ENCODE measurements at places on chromosomes 4 and X.
A peak's percentile ranks its signal among the peaks of the same experiment; 100 is the strongest.

DNA sequence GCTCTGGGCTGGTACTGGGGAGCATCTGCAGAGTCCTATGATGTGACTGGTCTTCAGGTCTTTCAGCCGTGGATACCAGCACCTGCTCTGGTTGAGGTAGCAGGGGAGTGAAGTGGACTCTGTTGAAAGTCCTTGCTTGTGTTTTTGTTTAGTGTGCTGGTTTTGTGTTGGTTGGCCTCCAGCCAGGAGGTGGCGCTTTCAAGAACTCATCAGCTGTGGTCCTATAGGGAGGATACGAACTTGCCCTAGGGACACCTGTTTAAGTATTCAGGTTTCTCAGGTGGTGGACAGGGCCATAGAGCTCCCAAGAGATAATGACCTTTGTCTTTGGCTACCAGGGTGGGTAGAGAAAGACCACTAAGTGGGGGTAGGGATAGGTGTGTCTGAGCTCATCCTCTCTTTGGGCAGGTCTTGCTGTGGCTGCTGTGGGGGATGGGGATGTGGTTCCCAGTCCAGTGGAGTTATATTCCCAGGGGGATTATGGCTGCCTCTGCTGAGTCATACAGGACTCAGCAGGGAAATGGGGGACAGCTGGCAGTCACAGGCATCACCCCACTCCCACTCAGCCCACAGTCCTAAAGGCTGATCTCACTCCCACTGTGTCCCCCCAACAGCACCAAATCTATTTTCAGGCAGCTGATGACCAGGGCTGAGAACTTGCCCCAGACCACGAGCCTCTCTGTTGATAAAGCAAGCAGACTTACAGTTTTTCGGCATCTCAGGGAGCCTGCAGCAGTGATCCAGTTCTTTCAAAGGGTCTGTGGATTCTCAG, 24.1 kb downstream of the MSMO1 start:
- no peak for DNase-seq

DNA sequence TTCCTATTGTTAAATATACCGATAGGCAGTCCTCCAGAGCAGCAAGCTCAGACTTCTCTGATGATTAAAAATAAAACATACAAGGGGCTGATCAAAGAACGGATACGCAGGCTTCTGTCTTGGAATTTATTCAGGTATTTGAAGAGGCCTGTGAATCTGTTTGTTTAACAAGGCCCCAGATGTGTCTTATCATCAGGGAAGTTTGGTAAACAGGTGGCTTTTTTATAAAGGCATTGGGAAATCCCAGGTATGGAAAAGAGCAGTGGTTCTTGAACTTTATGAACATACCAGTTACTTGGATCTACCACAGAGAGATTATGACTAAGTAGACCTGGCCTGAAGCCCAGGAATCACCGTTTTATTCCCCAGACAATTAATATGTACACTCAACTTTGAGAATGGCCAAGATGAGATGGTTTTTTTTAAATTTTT, 47.9 kb downstream of the SOWAHB start:
- no peak for DNase-seq

GRCh38 chrX:30241724-30242415, at the start of gene MAGEB4:
TSS of gene MAGEB4 (plus strand) at chrX:30242000. CDS start at chrX:30242136, 136 bp downstream.
- DNase-seq = no peak

DNA sequence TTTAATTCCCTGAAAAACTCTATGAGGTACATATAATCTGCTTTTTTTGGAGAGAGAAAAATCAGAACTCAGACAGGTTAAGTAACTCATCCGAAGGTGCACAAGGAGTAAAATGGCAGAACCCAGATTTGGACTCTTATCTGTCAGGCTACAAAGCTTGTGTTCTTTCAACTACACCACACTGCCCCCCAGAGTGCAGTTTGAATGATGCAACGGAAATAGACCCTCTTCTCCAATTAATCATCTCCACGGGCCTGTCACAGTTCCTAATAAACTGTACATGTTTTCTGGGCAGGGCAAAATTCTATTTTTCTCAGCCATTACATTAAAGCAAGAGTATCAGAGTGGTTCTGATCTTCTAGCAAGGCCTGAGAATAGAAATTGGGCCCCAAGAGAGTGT, 35.3 kb upstream of the DCX start:
- no peak for DNase-seq

DNA sequence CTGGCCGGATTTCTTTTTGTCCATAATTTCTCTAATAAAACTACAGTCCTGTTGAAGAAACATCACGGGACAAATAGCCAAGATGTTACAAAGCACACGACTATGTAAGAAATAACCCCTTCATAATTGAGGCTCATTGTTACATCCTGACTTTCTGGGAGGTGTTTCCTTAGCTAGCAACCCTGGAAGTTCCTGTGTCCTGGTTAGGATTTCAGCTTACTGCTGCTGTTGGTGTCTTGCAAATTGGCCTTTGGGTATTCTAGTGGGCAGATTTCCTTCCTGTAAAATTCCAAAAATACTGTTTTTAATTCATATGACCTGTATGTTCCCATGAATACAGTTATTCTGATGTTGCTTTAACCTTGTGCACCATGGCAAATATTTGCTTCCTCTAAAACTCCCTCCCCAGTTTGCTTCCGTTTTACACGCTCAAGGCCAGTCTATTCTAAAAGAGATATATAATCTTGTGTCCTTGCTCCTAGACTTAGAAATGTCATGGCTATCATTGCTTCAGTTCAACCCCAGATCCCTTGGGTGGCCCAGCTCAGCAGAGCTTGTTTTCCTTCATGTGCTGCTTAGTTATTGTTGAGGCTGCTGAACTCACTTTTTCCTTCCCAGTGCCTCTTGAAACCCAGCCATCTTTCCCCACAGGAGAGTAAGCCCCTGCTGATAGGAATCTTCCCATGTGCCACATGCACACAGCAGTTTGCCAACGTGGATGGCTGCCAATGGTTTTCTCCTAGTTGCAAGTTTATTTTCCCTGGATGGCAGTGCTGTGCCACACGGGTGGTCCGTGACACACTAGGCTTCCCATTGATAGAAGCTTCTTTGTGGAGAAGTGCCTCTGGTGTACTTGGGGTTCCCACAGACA, 75.8 kb downstream of the TSPAN7 start:
- DNase-seq = no peak

DNA sequence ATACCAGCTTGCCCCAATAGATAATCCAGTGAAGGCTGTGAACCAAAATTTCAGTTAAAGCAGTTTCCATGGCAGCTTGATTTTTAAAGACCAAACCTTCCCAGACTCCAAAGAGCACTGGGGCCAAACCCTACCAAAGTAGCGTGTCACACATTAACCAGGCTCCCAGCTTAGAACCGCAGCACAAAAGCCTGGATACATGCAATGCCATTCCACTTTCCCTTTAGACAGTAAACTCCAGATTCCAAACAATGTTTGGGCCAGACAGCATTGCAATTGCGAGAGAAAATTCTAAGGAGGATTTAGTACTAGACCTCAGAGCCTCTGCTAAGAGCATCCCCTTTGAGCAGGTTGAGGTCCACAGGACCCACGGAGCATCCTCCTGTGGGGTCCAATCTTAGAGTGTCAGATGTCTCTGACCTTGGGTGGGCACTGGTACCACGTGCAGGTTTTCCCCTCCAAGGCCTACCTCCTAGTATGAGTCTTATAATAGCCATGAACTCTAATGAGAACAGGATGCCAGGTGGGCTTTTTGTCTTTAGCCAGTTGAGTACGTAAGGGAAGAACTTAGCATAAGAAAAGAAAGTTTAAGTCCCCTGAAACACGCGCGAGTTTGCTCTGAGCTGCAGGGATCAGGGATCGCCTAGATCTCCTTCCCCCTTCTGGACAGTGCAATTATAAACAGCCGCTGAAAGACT, 38.8 kb downstream of the MGARP start:
- no peak for DNase-seq

- DNase-seq = no peak
These were observed 243.1 kb upstream of the CTSO start for GRCh38 chr4:156196722-156197121.

DNA sequence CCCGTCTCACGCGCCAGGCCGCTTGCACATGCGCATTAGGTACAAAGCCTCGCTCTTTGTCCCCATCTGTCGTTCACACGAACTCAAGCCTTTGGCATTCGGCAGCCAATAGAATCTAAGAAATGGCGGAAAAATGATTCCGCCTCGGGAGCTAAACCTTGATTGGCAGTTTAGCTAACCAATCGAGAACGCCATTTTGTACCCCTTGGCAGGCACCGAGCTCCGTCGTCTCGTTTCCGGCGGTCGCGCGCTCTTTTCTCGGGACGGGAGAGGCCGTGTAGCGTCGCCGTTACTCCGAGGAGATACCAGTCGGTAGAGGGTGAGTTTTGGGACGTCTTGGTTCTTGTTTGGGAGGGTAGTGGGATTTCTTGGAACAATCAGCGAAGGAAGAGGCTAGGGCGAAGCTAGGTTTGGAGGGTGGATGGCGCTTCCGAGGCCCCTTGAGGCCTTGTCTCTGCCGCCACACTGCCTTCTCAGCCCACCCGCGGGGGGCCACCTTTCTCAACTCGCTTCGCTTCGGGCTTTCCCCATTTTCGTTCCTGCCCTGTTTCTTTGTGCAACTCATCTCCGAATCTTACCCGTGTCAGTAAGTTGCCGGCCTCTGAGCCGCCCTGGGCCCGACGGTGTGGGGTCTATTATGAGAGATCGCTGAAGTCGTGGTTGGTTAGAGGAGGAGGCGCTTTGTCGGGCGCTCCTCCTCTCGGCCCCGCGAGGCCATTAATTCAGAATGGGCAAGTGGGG, at the start of gene NONO:
Gene NONO (plus strand): TSS at position 233 of the 741 bp plus-strand sequence. CDS start 7,003 bp downstream, outside the sequence.
- DNase-seq = peak; percentile 88

DNA sequence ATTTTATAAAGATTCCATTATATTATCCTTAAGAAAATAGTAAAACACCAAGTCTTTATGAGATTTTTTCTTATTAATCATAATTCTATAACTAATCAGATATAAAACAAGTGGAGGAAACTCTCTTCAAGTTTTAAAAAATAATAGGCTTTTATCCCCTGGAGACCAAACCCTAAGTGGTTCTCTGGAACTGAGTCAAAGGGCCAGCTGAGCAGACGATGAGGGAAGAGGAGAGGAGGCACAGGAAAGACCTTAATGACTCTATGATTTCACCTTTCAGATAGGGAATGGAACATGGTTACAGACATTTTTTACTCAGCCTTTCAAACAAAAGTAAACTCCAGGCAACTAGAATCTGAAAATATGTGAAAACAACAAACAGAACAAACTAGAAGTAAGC, 201.8 kb downstream of the SLC39A8 start:
- no peak for DNase-seq

DNA sequence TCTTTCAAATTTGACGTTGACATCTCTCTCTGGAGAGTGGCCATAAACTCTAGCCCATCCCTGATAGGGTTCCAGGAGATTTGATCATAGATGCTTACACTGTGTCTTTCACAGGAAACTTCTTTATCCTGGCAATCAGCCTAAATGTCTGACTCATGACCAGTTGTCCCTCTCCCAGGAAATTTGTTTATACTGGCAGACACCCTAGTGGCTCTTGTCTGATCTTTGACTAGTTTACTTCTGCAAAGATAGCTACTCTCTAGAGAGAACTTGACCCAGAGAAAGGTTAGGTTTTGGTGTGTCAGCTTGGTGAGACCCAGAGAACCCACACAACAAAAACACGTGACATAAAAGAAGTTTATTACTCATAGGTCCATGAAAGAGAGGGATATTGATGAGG, 509.8 kb downstream of the CENPC start:
- DNase-seq = peak; percentile 51

DNA sequence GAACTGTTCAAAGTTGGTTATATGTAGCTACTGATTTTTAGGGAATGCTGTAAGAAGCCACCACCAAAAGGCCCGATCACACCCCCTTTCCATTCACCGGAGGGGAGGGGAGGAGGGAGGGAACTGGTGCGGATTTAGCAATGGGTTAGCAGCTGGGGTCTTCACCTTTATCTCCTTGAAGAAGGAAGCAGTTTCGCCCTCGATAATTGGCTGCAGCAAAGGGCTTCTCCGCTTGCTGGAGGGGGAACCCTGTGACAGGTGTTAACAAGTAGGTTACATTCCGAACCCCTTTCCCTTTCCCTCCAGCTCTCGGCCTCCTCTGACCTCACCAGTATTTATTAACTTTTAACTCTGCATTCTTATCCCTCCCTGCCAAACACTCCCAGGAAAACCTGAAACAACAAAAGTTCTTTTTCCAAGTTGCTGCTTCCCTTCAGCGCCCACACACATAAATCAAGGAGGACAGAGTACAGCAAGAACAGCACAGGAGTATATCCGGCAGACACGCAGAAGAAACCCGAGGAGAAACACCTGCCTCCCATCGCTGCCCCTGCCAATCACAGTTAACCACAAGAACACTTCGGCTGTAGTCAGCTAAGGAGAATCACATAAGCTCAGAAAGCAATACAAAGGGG, 39.8 kb upstream of the NAP1L5 start:
- DNase-seq = no peak

DNA sequence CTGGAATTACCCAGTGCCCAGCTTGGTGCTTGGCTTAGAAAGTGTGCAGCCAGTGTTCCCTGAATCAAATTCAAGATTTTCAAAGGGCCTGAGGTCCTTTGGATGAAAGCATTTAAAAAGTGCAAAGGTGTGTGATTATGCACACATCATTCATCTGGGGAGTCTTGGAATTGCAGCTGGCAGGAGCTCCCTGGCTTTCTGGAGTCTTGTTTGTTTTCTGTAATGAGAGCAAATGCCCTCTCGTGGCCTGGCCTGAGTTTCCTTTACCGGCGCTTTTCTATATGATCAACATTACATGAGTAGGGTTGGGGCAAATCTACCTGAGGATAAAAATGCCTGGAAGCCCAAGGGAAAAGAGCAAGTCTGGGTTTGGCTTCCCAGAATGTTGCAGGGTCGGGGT, 24.6 kb upstream of the SORCS2 start:
- DNase-seq = no peak

DNA sequence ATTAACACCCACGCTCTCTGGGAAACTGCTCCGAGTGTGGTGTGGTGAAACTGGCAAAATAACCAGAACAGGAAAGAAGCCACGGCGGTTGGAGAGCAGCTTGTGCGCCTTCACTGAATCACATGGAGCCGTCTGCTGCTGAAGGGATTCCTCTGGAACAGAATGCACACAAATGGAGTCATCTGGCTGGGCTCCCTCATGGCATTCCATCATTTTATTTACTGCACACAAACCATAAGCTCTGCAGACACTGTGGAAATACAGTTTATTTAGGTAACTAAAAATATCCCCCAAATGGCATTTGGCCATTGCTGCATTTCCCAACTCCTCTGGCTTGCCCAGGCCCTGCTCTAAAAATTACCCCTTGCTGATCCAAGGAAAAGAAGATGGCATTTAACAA, 187.0 kb upstream of the S100G start:
- DNase-seq = no peak

Data from NCI-H2029 treated with DMSO at 0.1 percent for 48 hours (cell line).